ENCODE measurements at places on chromosomes 13 and 19.

- no peak for DNase-seq
Measured at GRCh38 chr19:7605490-7606222, 10.0 kb downstream of the CAMSAP3 start.

- DNase-seq = no peak
Measured at GRCh38 chr13:69769608-69770007, 338.0 kb upstream of the ATXN8OS start.

DNA sequence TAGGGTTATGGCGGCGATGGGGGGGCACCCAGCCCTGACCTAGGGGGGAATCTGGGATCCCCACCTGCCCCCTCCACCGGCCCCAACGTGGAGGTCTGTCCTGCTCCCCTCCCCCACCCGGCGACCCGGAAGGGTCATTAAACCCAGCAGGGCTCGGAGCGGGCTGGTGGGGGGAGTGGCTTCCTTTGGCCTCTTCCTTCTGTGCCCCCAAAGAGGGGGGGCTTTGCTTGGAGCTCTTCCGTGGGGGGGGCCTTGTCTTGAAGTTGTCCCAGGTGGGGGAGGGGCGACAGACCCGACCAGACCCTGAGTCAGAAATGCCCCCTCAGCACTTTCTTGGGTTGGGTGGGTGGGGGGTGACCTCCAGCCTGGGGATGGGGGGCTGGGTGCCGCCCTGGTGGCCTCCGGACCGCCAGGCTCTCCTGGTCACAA is 1.5 kb downstream of the ARID3A start:
- no peak for DNase-seq

GRCh38 chr19:9013988-9014387 is 3.8 kb upstream of the MUC16 start:
- no peak for DNase-seq

GRCh38 chr19:7912697-7913564 is 1.7 kb upstream of the TGFBR3L start:
- no peak for DNase-seq

Measured in NCI-H1436 treated with DMSO at 0.1 percent for 48 hours (cell line).